Daoy (cell line): ENCODE measurements at places on chromosomes 1 and 21.

- DNase-seq = no peak
These were observed 34.6 kb downstream of the C8B start for GRCh38 chr1:56931211-56931610.

GRCh38 chr1:7107109-7107830, 322.0 kb downstream of the CAMTA1 start:
- no peak for DNase-seq

- no peak for DNase-seq
These were observed 19.9 kb downstream of the LCE3E start for GRCh38 chr1:152546704-152547103.

GRCh38 chr1:170332801-170333200, 187.0 kb downstream of the NTMT2 start:
- no peak for DNase-seq
